ENCODE measurements at places on chromosomes 1 and 21. TPM values are rescaled to one million over a fixed set of nuclear protein-coding genes. Genes with fewer than 3 reads are reported as not detected.

DNA sequence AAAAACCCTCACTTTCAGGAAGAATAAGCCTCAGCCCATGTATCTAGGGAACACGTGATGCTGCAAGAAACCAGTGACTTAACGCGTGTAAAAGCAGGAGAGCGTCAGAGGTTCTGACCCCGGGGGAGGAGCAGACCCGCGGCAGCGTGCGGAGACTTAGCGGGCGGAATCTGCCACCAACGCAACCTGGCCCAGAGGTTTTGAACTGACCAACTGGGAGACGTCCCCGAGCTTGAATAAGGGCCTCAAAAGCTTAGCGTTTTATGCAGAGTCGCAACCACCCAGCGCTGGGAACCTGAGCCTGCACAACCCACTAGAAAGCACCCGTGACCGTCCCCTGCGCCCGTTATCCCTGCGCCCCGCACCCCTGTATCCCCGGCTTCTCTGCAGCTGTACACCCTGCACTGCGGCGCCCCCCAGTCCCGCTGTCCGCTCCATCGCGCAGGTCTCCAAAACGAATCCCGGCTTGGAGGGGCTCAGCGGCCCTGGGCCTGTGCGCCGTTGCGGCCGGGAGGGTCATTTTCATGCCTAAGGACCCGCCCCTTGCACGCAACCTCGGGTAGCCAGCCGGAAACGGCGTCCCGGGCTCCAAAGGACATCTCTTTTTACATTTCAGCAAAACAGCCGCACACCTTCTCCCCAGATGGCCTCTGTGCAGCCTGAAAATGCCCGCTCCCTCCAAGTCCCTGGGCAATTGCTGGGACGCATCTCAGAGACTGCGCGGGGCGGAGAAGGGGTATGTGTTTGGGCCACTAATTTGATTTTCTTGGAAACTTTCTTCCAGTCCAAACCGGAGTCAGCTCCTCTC lies 29.4 kb upstream of the TRIM17 start:
- DNase-seq, result peak; percentile 20

DNA sequence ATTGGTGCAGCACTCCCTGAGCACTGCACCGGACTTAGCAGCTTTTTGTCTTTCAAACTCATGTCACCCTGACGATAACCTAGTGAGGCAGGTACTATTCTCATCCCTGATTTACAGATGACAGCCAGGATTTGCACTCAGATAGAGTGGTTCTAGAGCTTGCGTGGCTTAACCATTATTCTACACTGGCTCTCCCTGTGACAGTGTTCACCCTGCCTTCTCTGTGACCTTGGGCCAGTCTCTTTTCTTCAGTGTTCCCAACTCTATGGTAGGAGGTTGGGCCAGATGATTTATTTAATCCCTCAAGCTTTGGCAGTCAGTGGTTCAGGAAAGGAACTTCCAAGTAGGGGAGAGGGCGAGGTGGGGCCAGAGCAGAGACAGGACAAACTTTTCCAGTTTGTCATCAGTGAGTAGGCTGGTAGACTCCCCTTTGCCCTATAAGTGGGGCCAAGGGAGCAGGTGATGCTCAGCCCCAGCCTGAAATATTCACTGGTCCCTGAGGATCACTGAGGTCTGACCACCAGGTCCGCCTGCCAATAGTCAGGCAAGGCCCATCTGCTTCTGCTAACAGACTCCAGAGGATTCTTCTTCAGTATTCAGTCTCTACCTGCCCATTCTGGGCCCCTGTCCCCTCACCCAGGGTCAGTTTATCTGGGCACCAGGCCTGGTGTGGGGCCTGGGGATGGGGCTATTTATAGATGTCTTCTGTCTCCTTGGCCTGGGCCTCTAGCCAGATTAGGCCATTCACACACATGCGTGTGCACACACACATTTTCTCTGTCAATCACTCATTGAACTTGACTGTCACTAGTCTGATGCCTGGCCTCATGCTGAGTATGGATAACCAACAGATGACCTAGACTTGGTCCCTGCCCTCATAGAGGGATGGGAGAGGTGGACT lies 8.8 kb upstream of the FABP3 start:
- DNase-seq, result no peak

DNA sequence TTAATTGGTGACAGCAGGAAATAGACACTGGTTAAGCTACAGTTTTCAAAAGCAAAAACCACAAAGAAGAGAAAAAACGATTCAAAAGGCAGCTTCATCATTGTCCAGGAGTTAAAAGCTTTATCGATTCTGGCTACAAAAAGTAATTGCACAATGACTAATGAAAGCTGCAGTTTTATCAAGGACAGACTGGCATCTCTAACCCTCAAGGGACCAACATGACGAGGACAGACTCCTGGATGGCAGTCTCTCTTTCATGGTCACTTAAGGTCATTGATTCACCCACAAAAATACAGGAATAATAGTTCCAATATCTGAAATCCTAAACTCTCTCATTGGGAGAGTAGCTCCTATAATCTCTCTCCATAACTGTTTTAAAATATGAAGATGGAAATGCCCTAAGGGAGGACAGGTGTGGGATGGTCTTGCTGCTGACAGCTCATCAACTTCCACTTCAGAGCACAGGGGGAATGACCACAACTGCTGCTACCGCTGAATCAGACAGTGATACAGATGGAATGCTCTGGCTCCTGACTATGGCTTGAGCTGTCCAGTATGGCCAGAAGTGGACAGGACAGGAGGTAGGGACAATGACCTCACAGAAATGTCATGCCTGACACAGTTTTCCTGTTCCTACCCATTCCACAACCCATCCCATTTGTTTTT lies 17.4 kb upstream of the CPLANE2 start:
- no peak for DNase-seq

DNA sequence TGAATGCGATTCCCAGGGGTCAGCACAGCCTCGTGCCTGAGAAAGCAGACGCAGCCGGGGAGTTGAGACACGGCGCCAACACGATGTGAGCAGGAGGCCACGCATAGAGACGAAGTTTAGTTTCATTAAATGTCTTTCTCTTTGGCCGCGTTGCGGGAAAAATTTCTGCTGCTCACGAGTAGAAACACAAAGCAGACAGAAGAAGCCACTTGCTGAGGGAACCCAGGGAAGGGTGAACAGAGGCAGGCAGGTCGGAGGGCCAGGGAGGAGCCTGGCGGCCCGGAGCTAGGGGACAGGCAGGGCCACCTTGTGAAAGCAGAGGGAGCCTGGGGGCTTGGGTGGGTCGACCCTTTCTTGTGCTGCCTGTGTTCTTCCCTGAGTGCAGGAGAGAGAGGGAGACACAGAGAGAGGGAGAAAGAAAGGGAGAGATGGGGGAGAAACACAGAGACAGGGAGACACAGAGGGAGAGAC lies 33.2 kb downstream of the POFUT2 start:
- DNase-seq, result no peak

DNA sequence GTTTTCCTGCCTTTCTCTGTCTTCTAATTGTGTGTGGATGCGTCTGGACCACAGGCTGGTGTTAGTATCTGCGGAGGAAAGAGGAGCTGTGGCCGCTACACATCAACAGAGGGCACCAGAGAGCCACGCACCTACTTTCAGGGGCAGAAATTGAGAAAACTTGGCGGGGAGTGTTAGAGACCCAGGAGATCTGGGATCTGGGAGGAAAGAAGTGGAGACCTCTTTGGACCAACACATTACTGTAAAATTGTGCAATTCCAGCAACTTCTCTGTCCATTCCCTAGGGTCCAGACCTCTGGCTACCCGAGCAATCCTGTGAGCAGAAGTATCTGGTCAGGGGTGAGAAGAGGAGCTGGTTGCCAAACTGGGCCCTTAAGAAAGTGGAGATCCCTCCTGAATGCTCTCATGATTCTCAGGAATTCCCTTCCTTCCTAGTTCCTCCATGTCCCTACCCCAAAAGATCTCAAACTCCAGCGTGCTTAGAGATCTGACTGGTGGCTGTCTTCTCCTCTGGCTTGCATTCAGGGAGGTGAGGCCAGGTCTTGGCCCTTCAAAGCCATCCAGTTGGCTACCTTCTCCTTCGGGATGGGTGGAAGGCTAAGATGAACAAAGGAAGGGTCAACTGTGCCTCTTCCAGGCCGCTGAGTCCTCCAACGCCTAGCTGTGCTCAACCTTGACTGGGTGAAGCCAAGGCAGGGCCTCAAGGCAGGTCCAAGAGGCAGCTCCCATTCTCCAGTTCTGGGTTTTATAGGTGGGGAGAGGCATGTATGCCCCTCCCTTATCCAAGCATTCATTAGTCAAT lies 1.2 kb upstream of the KIRREL1 start:
- DNase-seq, result no peak

DNA sequence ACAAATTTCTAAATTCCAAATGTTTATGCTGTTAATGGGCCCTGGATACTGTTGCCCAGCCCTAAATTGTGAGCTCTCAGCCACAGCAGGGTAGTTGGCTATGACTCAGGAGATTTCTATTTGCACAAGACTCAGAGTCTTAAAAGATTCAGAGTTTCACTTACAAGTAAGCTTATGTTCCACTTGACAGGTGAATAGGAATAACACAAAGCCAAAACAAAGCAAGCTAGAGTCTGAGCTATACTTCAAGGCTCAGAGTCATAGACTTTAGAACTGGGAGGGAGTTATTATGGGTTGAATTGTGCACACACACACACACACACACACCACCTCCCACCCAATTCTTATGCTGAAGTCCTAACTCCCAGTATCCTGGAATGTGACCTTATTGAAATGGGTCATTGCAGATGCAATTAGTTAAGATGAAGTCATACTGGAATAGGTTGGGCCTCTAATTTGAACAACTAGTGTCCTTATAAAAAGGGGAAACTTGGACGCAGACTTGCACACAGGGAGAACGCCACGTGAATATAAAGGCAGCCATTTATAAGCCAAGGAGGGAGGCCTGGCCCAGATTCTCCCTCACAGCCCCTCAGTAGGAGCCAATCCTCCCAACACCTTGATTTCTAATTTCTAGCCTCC lies 30.2 kb downstream of the PRDX6 start:
- no peak for DNase-seq

- DNase-seq, result no peak
Observed at GRCh38 chr21:35690436-35690835, 369.9 kb downstream of the SETD4 start.

SPRR3 gene
- not detected for total RNA-seq

- DNase-seq, result no peak
Observed at GRCh38 chr1:230138561-230139239, 71.7 kb downstream of the GALNT2 start.

- DNase-seq, result no peak
Observed at GRCh38 chr1:178774263-178774662, 49.2 kb downstream of the RALGPS2 start.

- no peak for DNase-seq
Observed at GRCh38 chr1:59755069-59755685, 59.6 kb upstream of the HOOK1 start.

GRCh38 chr1:33288976-33289857 lies 31.7 kb downstream of the A3GALT2 start:
- DNase-seq, result no peak
